Spinal cord (tissue), 10 donors: ENCODE measurements at places on chromosomes 6 and 20. TPM values are rescaled to one million over a fixed set of nuclear protein-coding genes. Genes with fewer than 3 reads are reported as not detected.

The TREM2 gene
- total RNA-seq, result 21.0 TPM

The SFTA2 gene
- total RNA-seq, result not detected

The SLC17A3 gene
- not detected for total RNA-seq

The EFCAB8 gene
- total RNA-seq, result 0.22 TPM

The RIMS4 gene
- total RNA-seq, result 24.5 TPM

The TNNC2 gene
- 1.1 TPM for total RNA-seq

The HCK gene
- total RNA-seq, result 12.4 TPM
